ENCODE measurements at places on chromosomes 3 and 15.

DNA sequence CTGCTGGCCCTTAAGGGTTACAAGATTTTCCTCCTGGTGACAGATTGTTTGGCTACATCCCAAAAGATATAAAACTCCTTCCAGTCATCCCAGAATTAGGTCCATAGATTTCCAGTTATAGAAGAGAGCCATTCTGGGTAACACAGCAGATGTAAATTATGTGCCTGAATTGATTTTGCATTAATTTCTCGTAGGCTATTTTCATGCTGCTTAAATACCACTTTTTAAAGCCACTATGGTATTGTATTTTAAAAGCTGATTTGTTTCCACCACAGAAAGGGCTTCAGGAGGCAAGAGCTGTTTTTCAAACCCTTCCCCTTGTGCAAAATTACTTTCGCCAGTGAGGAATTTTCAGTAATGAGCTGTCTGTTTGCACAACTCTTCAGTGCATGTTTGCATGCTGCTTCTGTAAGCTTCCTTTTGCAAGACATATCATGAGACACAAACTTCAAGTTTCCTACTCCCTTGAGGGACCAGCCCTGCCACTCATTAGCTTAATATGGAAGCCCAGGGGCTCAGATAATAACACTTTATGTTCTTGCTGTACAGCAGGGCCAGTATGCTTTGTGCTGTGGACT lies 105.4 kb upstream of the TNIK start:
- DNase-seq = no peak

GRCh38 chr3:129371041-129371826 lies 57.2 kb downstream of the EFCAB12 start:
- DNase-seq = no peak

DNA sequence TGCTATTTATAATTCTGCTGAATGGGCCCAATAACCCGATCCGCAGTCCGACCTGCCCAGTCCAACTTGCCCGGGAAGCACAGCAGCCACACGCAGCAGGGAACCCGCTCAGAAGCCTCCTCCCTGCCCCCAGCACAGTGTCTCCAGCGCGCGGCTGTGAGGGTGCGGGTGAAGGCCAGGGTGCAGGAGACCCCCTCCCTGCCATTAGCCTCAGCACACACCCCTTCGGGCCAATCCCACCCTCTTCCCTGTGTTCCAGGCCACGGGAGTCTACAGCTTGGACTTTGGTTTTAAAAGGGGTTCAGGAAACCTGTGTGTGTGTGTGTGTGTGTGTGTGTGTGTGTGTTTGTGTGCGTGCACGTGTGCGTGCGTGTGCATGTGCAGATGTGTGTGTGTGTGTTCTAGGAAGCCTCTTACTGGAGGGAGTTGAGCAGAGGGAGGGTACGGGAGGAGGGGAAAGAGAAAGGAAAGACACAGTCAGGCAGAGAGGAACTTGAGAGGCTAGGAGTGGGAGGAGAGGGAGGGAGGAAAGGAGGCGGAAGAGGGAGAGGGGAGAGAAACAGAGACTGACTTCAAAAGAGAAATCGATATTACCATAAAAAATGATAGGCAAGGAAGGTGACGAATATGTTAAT lies 34.2 kb downstream of the ATP2B2 start:
- no peak for DNase-seq

- no peak for DNase-seq
Observed at GRCh38 chr3:140467796-140468315, 210.0 kb upstream of the TRIM42 start.

DNA sequence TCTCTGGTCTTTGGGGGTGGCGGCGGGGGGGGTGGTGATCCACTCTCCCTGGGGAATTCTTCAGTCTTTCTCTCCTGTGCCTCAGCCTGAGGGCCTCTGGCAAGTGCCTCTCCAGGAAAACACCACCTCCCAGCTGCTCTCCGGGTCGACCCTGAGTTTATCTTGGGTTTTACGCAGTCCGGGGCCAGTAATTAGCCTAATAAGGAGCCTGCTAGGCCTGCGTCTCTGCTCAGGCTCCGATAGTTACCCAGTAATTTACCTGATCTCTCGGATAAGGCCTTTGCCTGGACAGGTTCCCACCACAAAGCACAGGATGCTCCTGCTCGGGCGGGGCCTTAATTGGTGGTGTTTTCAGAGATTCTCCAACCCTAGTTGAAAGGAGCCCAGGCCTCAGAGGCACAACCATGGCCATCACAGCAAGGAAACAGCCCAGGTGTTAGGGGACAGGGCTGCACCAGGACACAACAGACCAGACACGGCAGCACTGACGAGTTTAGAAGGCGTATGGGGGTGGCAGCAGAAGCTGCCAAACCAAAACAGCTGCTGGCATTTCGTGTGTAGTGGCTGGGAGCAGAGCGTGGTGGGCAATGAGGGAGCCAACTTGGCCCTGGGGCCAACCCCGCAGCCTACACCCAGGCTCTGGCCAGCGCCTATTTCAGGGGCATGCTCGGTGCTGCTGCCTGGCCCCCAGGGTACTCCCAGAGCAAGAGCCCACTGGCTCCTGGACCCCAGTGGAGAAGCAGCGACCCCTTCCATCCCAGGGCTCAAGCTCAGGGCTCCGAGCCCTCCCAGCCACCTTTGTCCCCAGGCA lies 71.4 kb downstream of the KLF13 start:
- DNase-seq = no peak

GRCh38 chr3:126865736-126866135 lies 117.2 kb upstream of the PLXNA1 start:
- no peak for DNase-seq

DNA sequence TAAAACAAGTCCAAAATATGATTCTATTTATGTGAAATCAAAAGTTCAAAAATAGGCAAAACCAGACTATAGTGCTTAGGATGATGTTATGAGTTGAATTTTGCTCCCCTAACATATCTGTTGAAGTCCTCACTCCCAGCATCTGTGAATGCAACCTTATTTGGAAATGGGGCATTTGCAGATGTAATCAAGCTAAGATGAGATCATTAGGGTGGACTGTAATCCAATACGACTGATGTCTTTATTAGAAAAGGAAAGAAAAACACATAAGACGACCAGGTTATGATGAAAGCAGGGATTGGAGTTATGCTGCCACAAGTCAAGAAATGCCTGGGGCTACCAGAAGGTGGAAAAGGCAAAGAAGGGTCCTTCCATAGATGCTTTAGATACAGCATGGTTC lies 110.5 kb upstream of the CCDC39 start:
- DNase-seq = no peak

DNA sequence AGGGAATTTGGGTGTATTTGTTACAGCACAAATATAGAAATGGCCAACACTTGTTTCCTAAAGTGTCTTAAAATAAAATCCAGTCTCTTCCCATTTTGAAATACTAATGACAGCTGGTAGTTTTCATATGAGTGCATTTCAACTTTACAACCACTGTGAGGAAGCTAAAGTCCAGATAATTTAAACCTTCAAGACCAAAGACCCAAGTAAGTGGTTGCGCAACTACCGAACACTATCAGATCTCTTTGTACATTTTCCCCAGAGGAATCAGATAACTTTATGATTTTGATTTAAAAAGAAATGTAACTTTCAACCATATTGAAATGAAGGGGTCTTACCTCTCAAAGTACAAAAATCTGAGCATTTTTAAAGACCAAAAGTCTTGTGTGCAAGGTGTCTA lies 14.3 kb downstream of the BCL2L10 start:
- no peak for DNase-seq

DNA sequence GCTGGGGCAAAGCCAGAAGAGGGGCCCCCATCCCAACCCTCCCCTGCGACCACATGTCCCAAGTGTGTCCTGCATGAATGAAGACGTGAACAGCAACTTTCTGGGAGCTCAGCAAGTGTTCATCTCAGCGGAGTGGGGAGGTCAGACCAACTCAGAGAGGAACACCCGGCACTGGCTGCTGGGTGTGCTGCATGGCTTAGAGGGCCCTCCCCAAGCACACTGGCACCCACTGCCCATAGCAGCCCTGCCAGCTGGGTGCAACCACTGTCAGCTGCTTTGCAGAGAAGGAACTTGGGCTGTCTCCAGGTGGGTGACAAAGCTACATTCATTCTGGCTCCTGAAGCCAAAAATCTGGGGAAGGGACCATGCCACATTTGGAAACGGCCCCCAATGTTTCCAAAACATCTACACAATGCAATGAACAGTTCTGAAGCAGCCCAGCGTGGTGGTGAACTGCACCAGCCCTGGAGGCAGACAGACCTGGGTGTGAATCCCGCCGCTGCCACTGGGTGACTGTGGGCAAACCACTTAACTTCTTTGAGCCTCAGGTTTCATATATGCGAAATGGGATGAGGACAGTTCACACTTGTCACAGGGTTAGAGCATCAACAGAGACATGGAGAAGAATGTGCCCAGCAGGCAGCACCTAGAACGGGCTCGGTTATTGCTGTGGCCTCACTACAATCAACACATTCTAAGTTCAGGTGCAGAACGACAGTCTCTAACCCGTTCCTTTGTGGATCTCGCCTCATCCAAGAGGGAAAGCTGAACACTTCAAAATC lies 145.4 kb downstream of the NUP210 start:
- no peak for DNase-seq

DNA sequence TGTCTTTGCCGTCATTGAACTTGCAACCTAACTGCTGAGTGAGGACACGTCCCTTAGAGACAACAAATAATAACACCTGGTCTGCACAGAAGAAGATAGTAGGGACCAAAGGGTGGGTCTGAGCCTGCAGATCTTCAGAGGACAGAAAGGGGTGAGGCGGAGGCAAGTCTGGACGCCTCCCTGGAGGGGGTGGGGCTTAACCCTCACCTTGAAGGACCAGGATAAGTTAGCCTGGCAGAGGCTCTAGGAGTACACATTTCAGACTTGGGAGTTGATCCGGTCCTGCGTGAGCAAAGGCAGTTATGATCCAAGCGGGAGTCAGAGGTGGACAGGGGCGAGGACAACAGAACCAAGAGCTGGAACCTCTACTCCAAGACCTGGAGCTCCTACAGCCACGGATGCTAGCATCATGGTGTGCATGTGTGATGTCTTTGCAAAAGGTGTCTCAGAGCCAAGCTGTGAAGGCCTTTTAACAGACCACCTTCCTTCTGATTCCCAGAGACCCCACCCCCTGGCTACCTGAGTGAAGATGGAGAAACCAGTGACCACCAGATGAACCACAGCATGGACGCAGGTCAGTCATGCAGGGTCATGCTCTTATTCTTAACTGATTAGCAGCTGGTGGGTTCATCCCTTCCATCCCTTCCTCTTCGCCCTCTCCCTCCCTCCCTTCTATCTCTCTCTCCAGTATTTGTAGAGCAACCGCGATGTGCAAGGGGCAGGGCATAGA lies 88.0 kb downstream of the AAGAB start:
- no peak for DNase-seq

GRCh38 chr15:22735781-22736180 lies 50.7 kb upstream of the NIPA1 start:
- DNase-seq = no peak

DNA sequence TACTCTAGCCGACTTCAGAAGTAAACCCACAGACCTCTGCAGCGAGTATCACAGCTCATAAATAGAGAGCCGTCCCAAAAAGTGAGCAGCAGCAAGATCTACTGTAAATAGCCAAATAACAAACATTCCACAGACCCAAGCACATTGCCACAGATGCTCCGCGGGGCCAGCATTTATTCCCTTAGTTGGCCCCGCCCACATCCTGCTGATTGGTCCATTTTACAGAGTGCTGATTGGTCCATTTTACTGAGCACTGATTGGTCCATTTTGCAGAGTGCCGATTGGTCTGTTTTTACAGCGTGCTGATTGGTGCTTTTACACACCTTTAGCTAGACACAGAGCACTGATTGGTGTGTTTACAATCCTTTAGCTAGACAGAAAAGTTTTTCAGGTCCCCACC lies 17.3 kb upstream of the GABRB3 start:
- DNase-seq = no peak

GRCh38 chr3:44355362-44356033 lies 16.9 kb downstream of the TCAIM start:
- no peak for DNase-seq

DNA sequence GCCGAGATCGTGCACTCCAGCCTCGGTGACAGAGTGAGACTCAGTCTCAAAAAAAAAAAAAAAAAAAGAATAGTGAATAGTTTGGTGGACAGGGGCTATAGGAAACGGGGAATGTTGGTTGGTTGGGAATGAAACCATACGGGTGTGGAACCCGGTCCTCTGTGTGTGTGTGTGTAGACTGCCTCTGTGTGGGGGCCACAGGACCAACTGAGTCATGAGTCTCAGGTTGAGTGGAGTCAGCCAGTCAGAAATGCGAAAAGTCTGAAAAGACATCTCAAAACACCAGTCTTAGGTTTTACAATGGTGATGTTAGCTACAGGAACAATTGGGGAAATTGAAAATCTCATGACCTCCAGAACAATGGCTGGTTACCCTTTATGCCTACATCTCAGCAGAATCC lies 44.5 kb downstream of the ZDHHC19 start:
- no peak for DNase-seq

- no peak for DNase-seq
Observed at GRCh38 chr3:60932643-60933042, 318.6 kb downstream of the FHIT start.

DNA sequence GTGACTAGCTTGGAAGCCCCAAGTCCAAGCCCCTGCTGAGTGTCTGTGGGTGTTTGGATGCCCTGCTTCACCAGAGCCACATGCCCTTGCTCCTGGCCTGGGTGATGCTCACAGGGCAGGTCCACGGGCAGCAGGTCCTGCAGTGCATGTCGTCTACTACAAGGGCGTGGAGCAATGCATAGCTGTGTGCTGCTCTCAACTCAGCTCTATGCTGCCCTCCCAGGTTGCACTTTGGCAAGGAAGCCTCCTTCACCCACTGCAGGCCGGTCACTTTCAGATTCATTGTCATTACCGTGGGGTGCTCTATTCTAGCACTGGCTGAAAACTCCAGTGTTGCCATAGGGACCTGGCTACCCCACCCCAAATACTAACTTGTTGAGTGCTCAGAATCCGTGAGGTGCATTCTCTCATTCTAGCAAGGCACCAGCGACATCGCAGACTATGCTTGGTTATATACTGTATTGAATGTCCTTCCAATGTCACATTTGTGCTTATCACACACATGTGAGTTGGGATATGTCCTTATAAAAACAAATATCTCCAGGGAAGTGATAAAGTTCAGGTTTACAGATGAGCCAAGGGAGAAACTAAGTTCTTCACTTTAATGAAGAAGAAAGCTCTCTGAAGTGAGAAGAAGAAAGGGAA lies 51.8 kb downstream of the GRAMD1C start:
- DNase-seq = no peak

DNA sequence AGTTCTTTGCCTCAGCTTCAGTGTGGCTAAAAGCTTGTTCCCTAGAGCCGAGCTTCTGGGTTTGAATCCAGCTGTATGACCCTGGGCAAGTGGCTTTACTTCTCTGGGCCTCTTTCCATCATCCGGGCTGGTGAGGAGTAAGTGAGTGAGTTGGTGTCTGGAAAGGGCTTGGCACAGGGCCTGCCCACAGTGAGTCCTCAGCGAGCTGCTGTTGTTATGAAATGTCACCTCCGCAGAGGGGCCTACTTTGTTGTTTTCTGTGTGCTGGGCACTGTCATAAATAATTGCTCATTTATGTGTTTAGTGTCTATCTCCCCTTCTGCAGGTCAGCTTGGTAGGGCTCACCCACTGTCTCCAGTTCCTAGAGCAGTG lies 31.7 kb downstream of the SLC6A6 start:
- DNase-seq = no peak

DNA sequence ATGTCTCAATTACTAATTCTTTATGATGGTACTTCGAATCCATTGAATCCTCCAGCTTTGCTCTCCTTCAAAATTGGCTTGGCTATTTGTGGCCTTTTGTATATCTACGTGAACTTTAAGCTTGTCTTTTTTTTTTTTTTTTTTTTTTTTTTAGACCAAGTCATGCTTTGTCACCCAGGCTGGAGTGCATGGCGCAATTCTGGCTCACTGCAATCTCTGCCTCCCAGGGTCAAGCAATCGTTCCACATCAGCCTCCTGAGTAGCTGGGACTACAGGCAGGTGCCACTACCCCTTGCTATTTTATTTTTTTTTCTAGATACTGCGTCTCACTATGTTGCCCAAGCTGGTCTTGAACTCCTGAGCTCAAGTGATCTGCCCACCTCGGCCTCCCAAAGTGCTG lies 7.7 kb upstream of the DIPK2A start:
- DNase-seq = no peak
